ENCODE measurements at places on chromosomes 11 and 22. TPM values are rescaled to one million over a fixed set of nuclear protein-coding genes. Genes with fewer than 3 reads are reported as not detected.

- DNase-seq, result no peak
Observed at GRCh38 chr11:431921-432320, 9.9 kb downstream of the ANO9 start.

GRCh38 chr11:110297726-110298300, 1.4 kb upstream of the RDX start:
- no peak for DNase-seq

DNA sequence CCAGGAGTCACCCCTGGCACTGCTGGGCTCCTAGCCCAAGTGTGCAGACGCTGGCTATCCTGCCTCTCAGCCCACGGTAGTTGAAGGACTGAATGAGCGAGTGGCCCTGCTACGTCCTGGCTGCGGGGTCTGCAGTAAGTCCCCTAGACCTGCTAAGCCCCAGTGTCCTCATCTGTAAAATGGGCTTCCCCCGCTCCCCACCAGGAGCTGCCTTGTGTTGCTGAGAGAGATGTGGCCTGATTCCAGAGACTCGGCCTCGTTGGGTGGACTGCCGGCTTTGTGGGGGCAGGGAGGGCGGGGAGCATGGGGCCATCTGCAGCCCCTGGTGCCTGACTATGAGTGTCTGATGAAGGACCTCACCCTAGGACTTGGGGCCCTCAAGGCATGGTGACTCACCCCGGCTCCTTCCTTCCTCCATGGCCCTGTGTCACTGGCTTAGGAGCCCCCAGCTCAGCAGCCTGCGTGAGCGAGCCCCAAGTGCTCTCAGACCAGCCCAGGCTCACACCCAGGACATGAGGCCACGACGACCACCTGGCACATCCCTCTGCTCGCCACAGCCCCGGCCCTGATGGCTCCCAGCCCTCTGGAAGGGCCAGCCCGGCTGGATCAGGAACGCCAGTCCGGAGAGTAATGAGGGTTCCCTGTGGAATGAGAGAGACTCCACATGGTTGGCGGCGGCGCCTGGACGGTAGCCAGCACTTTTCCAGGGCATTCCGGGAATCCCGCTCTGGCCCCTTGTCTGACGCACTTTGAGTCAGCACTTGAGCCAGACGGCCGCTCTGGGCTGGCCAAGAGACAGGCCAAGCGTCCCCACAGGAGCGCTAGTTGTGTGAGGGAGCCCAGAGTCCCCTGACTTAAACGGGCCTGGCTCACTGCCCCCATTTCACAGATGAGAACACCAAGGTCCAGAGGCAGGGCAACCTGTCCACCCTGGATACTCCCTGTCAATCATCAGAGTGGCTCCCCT, 50.5 kb upstream of the SHISAL1 start:
- peak; percentile 98 for DNase-seq

DNA sequence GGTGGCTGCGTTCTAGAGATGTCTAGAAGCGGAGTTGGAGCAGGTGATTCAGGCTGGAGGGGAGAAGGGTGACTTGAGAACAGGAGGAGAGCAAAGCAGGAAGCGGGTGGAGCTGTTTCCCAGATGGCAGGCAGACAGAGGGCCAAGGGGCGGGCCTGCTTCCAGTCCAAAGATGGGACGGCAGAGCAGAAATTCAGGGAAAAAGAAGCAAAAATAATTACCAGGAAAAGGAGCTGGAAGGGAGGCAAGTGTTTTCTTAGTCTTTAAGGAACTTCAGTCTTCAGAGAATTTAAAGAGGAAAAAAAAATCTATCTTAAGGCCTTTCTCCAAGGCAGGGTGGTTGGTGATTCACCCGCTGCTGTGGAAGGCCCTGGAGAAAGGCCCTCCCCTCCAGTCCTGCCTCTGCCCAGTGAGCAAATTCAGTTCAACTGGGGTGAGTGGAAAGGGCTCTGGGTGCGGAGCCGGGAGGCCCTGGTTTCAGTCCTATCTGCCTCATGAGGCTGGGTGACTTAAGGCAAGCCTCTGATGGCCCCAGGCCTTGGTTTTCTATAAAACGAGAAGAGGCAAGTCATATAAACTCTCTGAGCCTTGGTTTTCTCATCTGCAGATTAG, 4.5 kb upstream of the CREB3L1 start:
- peak; percentile 76 for DNase-seq

- DNase-seq, result peak; percentile 92
Observed at GRCh38 chr22:24325105-24325757, 54.6 kb downstream of the SPECC1L start.

The MTCH2 gene
- polyA plus RNA-seq, result 115 TPM

DNA sequence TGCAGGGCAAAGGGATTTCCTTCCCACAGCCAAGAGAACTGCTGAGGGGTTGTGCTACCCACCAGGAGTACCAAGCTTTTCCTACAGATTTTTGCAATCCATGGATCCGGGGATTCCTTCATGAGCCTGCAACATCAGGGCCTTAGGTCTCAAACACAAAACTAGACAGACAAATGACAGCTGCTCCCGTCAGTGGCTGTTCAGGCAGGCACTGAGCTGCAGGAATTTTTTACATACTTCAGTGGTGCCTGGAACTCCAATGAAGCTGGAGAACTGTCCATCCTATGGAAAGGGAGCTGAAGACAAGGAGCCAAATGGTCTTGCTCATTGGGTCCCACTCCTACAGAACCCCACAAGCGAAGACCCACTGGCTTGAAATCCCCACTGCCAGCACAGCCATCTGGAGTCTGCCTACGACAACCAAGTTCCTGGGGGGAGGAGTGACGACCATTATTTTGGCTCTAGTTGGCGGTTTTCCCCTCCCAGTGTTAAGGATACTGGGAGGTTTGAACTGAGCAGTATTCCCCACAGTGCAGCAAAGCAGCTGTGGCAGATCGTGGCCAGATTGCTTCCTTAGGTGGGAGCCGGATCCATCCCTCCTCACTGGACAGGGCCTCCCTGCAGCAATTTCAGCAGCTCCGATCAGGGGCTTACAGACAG, 157.7 kb upstream of the TMEM45B start:
- no peak for DNase-seq

The MFNG gene
- polyA plus RNA-seq, result 0.15 TPM

GRCh38 chr11:27672836-27673464, 27.3 kb downstream of the BDNF start:
- DNase-seq, result peak; percentile 70

DNA sequence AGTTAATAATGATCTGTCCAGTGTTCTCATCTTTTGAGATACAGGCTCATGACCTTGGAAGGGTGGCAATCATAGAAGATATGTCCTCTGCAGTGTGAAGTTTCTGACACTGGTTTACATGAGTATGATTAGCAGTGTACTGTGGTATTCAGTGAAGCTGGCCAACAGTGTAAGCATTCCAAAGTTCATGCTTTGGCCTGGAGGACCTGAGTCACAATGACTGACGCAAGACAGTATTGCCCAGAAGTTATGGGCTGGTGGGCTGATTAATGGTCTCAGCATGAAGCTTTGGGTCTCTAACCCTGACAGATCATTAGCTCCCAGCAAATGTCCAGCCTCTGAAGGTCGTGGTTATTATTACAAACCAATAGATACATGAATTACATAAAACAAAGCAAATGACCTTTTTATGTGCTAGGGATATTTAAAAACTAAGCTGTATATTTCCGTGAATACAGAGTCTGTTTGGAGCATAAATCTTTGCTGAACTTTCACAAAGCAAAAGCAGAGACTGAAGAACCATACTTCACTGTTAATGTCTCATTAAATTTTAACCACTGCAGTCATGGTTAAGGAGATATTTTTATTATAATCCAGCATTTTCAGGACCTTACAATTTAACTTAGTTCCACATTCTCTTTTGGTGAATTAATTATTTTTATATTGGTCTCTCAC, 28.3 kb upstream of the USP47 start:
- peak; percentile 97 for DNase-seq

The MRGPRE gene
- polyA plus RNA-seq, result not detected

- peak; percentile 92 for DNase-seq
Observed at GRCh38 chr22:38696606-38697424, 3.9 kb downstream of the JOSD1 start.

The SLC43A1 gene
- polyA plus RNA-seq, result 17.0 TPM

DNA sequence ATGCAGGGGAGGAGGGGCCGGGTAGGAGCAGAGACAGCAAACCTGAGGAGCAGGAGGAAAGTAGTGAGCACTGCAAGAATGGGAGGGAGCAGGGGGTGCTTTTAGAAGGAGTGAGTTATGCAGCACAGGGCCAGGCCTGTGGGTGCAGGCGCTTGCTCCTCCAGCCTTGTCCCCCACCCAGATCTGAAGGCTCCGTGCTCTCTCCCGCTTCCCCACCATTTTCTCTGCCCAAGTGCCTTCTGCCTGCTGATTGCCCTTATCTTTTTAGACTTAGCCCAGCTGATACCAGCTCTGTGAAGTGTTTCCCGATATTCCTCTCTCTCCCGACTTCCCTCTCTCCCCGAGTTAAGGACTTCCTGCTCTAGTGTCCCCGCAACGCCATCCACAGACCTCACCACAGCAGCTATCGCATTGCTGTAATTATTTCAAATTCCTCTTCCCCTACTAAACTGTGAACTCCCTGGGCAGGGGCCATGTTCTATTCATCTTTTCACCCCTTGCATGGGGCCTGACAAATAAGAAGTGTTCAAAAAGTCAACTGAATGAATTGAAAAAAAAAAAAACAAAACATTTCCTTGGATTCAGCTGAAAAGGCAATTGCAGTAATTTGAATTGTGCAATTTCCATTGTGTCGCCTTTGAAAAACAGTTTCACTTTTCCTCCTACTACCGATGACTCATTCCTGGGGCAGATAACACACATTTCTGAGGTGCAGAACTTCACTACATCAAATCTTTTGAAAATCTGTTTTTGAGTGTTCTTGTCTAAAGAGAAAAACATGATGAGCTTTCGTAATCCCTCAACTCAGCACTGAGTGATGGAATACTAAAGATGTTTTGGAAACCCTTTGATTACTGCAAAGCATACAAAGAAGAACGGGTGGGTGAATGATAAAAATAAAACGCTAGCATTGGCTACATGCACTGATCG, 69.7 kb upstream of the BMAL1 start:
- DNase-seq, result peak; percentile 84

- no peak for DNase-seq
Observed at GRCh38 chr22:20241579-20242392, 26.3 kb downstream of the RTN4R start.

DNA sequence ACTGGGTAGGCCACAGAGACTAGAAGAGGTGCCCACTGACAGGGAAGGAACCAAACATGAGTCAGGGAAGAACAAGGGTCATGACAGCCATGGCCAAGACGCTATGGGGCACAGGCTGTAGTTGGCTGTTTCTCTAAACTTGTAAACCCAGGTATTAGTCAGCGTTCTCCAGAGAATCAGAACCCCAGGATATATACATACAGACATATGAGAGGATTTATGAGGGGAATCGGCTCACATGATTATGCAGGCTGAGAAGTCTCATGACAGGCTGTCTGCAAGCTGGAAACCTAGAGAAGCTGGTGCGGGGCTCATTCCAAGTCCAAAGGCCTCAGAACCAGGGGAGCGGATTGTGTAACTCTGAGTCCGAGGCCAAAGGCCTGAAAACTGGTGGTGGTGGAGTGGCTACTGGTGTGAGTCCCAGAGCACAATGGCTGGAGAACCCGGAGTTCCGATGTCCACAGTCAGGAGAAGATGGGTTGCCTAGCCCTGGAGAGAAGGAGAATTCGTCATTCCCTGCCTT, 29.7 kb upstream of the CD81 start:
- DNase-seq, result no peak

- DNase-seq, result peak; percentile 29
Observed at GRCh38 chr11:61675826-61676225, 4.4 kb upstream of the DAGLA start.

- DNase-seq, result peak; percentile 5
Observed at GRCh38 chr22:26891429-26891828, 234.0 kb downstream of the MIAT start.

The RFPL1 gene
- polyA plus RNA-seq, result not detected

DNA sequence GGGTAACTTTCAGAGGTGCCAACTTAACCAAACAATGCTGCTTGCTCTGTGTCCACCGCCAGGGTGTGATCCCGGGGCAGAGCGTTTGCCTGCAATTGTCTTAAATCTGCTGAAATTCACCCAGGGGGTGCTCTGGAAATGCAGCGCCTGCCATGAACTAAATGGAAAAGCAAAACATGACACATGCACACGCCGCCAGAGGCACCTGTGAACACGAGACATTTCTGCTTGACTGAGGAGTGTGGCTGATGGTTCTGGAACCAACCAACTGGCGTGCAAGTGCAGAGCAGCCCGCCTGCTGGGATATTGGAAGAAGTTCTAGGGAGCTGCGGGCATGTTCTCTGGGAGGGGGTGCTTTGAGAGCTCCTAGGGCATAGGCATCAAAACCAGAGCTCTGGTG, 30.4 kb downstream of the DSCAML1 start:
- DNase-seq, result no peak

The LAMTOR1 gene
- 131 TPM for polyA plus RNA-seq

GRCh38 chr11:16946477-16947282, 67.5 kb downstream of the PLEKHA7 start:
- no peak for DNase-seq

The APOL2 gene
- polyA plus RNA-seq, result 13.0 TPM

- no peak for DNase-seq
Observed at GRCh38 chr11:11446564-11446963, 93.5 kb upstream of the CSNK2A3 start.

- DNase-seq, result no peak
Observed at GRCh38 chr22:32042924-32043323, at the start of gene SLC5A1. Gene SLC5A1, plus strand, starts transcription at chr22:32043261. Its CDS starts 21 bp downstream, at chr22:32043282.

The APOL5 gene
- polyA plus RNA-seq, result 0.19 TPM

The GAB2 gene
- polyA plus RNA-seq, result 3.3 TPM

The OR2AT4 gene
- polyA plus RNA-seq, result not detected

The PRDX5 gene
- 292 TPM for polyA plus RNA-seq

DNA sequence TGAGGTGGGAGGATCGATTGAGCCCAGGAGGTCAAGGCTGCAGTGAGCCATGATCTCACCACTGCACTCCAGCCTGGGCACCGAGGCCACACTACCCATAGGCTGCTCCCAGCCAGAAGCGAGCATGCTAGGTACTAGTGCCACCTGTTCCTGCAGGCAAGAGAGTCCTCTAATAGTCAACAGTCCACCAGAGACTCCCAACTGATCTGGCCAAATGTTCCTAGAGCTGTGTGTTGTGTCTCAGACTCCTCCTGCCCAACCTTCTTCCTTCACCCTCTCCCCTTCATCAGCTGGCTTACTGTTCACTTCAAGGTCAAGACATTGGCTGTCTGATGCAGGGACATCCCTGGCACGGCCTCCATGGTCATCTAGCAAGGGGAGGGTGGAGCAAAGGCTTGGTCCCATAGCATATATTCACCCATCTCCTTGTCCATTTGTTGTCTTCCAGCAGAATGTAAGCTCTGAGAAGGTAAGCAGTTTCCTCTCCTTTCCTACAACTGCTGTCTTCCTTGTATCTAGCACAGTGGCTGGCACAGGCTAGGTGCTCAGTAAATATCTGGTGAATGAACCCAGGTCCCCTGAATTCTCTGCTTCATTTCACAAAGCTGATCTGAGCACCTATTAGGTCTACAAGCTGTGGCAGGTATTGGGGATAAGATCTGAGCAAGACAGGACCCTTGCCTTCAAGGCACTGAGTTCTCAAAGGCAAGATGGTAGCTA, 126.2 kb upstream of the SERPIND1 start:
- no peak for DNase-seq

Measured in IMR-90 (cell line).